ENCODE measurements at places on chromosomes 2 and 18.
A peak's percentile ranks its signal among the peaks of the same experiment; 100 is the strongest.

DNA sequence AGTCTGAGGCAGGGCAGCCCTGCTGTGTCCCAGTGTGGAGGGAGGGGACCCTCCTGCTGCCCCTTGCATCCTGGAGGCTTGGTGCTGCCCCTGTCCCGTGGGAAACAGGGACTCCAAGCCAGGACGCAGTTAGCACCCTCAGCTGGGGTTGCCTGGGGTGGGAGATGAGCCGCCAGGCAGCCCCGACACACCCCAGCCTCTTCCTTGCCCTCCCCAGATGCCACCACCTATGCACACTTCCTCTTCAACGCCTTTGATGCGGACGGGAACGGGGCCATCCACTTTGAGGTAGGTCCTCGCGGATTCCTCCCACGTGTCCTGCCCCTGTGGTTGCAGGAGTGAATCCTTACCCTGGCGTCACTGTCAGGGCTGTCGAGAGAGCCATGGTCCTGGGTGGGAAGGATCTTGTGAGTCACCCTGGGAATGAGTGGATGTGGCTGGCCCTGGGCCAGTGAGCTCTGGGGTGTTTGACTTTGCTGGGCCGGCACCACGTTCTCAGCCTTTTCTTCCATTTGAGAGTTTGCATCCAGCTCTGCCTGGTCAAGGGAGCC is 27.5 kb upstream of the FAHD2A start:
- DNase-seq, result no peak

DNA sequence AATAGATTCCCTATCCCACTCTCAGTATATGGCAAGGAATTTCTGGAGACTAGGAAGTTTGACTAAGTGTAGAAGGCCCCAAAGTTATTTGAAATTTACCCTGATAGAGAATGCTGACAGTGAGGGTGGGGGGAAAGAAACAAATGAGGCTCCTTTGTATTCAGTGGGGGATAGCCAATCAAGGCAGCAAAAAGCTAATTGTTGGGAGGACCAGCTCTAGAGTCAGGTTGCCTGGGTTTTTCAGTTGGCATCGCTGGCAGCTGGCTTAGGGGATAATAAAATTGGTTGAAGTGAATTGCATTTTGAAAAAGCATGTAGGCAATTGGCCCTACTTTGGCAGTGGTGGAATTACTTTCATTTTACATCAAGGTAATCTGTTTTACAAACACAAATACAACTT is 79.4 kb upstream of the STAM2 start:
- no peak for DNase-seq

GRCh38 chr2:8579485-8580085 is 102.3 kb upstream of the ID2 start:
- DNase-seq, result no peak

DNA sequence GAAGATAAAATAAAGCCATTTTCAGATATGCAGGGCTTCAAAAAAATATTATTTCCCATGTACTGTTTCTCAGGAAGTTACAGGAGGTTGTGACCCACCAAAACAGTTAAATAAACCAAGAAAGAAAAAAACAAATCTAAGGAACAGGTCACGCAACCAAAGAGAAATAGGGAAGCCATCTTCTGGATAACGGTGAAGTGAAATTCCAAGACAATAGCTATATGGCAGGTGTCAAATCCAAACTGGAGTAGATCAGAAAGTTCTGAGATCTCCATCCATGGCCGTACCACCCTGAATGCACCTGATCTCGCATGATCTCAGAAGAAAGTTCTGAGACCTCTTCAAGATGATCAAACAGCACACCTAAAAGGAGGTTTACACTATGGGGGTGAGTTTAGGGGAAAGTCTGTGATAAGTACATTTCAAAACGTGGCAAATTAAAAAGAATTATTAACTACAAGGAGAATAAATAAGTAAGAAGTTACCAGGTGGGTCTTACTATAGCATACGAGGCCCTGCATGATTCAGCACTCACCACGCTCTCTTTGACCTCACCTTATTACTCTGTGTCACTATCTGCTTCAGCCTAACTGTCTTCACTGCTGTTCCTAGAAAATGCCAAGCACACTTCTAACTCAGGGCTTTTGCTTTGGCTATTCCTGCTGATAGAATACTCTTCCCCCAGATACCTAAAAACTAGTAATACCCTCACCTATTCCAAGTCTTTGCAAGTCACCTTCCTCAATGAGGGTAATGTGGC is 29.9 kb downstream of the NBAS start:
- no peak for DNase-seq

- no peak for DNase-seq
These were observed 160.8 kb downstream of the LPIN1 start for GRCh38 chr2:11907190-11907589.

GRCh38 chr2:18514526-18515461 is 45.7 kb downstream of the RDH14 start:
- DNase-seq, result no peak

DNA sequence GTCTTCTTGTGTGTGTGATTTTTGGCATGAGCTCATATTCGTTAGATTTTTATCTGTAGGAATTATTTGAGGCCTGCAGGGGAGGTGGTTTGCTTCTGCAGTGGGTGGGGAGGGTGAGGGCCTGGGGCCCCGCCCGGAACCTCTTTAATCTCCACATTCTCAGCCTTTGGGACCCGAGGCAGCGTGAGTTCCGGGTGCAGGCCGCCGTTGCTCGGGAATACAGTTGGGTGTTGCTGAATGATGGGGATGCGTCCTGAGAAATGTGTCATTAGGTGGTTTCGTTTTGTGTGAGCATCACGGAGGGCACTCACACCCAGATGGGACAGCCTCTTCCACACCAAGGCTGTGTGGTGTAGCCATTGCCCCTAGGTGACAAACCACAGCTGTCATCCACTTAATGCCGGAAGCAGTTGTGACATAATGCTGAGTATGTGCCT is 13.7 kb upstream of the GAL3ST2 start:
- peak; percentile 66 for DNase-seq

GRCh38 chr2:241034490-241035141 is 36.2 kb downstream of the SNED1 start:
- DNase-seq, result no peak

DNA sequence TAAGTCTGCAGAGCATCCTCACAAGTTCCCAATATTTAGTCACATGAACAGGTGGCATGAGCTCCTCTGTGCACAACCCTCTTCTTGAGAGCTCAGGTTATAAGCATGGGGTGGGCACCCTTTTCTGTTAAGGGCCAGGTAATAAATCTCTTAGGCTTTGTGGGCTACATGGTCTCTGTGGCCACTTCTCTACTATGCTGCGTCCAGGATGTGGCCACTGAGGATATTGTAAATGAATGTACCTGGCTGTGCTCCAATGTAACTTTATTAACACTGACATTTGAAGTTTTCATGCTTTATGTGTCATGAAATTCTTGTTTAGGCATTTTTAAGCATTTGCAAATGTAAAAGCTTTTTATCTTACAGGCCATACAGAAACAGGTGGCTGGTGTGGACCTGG is 116.8 kb upstream of the ST6GAL2 start:
- DNase-seq, result no peak

DNA sequence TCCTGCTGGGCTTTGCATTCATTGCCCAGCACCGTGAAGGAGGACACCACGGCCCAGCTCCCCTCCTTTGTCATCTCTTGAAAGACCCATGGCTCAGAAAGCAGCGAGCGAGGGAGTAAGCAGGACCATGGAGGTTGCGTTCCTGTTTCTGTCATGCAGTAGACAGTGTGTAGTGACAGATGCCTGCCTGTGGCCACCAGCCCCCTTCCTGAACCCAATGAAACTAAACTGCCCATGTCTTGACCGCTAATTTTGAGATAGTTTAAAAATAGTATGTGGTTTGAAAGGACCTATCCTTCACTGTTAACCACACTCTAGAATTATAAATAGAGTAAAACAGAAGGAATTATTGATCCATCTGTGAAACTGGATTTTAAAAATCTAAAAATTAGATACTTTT is 88.2 kb downstream of the ASAP2 start:
- DNase-seq, result no peak

GRCh38 chr2:85963068-85963467 is 74.3 kb upstream of the ST3GAL5 start:
- no peak for DNase-seq

DNA sequence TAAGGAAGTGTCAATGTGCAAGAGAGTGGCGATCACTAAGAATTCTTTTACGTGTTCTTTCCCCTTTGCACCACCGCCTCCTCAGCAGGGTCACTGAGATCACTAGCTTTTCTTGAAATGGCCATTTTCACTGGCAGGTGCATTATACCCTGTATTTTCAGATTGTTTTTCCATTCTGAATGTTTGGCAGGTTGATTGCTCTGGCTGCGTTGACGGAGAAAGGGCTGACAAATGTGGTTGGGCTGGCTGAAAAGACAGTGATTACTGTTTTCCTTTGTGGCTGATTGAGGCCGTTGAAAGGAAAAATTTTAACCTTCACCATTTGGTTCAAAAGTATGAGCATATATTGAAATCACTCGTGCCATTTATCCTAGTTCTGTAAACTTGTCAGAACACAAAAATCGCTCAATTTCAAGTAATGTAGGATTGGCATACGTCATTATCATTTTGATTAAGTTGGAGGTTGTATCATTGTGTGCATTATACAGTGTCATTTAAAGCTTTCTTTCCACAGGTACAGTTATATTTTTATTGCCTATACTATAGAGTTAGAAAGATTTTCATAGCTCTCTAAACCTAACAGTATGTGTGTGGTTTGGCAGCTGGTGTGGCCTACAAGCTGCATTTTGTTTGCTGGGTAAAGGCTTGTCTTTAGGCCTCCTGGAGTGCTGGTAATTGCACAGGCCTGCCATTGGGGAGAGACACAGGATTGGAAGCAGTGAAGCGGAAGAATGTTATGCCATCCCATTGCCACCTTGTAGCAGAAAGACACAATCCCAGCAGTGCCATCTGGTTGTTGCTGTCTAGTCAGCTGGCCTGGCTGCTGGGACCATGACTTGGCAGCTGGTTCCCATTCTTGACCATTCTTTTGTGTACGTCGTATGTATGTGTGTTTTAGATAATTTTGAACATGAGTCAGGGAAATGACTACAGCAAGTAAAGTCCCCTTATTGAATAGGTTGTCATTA is 36.7 kb downstream of the DYNC1I2 start:
- DNase-seq, result no peak

DNA sequence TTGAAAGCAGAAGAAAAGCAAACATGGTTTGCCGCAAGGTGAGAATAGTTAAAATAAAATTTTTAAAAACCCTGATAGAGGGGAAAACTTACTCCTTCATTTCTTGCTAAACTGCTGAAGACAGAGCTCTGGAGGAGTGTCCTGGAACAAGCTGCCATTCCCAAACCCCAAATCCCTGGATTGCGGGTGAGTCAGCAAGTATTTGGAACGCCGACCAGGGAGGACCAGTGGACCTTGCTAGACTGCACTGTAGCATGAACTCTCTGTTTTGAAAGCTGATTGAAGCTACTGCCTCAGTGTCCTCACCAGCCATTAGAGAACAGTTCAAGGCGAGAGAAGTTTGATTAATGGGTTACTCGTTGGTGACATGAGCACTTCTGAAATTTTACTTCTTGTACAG is 99.4 kb upstream of the RASGRP3 start:
- no peak for DNase-seq

All from stimulated activated naive CD4-positive, alpha-beta T cell treated with Interleukin-2 at 50 U/mL for 16 hours (primary cell).